ENCODE measurements at places on chromosomes 16 and 17.

DNA sequence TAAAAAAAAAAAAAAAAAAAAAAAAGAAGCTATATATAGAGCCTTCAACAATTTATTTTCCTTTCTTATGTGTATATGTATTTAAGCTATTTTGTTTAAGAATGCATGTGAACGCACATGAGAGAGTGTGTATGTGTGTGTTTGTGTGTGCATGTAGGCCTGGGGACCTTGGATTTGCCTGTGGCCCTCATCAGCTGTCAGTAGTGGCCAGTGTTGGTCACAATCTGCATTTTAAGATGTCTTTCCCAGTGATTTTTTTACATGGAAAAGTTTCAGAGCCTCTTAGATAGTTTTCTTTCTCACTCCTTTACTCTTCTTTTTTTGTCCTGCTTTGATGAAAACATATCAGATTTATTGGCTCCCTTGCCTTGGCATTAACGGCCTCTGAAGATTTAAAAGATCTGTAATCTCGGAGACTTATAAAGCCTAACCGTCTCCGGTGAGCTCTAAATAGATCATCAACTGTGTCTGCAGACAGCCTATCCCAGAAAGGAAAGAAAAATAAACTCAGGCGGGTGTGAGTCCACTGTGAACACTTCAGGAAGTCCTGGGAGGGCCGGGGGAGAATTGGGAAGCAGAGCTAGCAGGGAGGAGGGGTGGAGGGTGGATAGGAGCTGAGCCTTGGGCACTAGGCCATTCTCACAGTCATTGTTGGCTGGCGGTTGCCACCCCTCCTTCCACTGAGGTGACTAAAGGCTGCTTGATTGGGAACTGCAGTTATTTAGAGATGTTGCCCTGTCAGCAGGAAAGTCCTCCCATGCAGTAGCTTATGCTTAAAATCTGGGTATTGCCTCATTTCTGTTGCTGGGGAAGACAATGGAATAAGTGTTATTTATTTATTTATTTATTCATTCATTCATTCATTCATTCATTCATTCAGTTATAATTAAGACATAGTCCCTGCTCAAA is 86.8 kb downstream of the WWP2 start:
- peak; percentile 80 for DNase-seq

DNA sequence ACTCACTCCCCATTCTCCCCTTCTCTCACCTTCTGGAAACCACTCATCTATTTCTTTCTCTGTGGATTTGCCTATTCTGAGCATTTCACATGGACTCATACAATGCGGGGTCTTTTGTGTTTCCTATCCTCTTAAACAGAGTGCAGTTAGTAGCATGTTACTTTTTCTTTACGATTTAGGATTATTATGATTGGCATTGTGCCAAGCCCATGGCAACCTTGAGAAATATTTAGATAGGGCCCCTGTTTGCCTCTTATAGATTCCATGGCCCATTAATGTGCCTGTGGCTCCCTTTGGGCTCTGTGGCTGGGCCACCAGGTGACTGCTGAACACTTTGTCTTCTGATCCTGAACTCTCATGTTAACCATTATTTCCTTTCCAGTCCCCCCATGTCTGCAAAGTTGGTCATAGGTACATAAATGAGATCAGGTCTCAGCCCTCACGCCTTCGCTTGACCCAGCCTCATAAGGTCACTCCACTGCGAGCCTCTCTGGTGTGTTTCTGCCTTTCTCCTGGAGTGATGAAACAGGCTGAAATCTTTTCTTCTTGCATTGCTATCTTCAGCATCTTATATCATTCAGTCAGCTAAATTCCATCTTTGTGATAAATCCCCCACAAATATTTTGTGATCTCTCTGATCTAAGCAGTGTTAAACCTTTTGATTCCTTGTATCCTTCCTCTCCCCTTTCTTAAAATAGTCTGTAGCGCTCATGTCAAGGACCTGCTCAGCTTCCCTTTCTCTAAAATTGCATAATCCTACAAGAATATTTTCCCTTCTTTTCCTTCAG is 44.0 kb downstream of the MYH3 start:
- DNase-seq = peak; percentile 64

- DNase-seq = no peak
Observed at GRCh38 chr17:29764217-29764616, 141.5 kb upstream of the CORO6 start.

- DNase-seq = no peak
Observed at GRCh38 chr16:76577003-76577402, 299.8 kb downstream of the CNTNAP4 start.

- DNase-seq = no peak
Observed at GRCh38 chr17:18129041-18129502, 20.5 kb downstream of the MYO15A start.

DNA sequence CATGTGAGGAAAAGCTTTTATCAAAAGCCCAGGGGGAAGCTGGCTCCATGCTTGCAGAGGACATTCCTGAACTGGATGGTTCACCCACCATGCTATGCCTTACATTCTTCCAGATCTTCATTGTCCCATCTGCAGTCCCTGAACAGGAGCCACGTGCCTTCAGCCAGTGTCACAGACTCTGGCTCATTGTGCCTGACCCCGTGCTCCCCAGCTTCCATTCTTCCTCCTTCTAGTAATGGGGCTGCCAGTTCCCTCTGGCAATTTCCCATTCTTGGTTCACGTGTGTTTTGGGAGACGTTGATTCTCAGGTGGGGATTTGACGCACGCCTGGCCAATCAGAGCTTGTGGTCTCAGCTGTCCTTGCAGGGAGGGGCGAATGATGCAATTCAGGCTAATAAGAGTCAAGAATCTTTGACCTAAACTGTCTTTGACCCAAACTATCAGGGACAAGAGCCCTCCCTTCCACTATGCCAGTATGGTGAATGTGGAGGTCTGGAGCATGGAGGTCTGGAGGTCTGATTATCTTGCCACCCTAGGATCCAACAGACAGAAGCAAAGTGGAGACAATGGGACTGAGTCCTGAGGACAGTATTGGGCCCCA is 52.7 kb downstream of the IRX6 start:
- DNase-seq = no peak

All from adipocyte (in vitro differentiated cells).